ENCODE measurements at places on chromosomes 6 and 20.

DNA sequence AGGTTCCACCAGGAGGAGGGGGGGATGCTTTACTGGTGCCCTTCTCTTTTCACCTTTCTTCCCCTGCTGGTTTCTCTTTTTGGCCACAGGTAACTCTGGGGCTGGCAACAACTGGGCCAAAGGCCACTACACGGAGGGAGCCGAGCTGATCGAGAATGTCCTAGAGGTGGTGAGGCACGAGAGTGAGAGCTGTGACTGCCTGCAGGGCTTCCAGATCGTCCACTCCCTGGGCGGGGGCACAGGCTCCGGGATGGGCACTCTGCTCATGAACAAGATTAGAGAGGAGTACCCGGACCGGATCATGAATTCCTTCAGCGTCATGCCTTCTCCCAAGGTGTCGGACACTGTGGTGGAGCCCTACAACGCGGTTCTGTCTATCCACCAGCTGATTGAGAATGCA, 4.4 kb downstream of the TUBB1 start:
- DNase-seq, result no peak

DNA sequence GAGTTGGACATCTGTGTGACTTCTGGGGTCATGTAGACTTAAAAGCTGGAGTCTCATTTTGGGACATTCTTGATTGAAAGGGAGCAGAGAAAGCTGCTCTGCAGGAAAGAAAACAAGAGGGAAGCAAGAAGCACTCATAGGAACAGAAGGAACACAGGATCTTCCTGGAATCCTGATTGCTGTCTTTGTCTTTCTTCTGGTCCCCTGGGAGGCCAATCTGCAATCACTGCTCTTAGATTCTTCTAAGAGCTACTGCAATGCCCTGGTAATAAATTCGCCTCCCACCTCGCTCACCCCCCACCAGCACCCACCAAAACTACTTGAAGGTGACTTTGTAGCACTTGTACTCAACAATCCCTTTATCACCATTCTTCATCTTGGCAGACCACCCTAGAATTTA, 51.8 kb downstream of the SLC35B3 start:
- no peak for DNase-seq

DNA sequence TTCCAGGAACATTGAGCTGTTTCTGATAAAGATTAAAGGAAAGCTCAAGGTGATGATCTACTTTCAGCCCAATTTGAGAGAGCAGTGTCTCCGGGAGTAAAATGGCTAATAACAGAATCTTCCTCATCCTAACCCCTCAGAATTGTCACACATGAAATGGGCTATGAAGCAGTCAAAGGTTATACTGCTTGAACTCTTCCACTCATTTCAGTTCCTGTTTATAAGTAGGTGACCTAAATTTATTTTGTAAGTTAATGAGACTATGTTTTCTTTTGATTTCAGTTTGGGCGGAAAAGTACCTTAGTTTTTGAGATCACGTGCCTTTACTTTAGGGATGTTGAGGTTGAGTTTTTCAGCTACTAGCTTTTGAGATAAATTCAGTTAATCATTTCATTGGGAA, 47.2 kb downstream of the QKI start:
- no peak for DNase-seq

GRCh38 chr6:109356237-109356636, 26.0 kb downstream of the CD164 start:
- no peak for DNase-seq

- no peak for DNase-seq
These were observed 21.8 kb downstream of the SAYSD1 start for GRCh38 chr6:39093149-39093708.

GRCh38 chr6:150403458-150404246, 34.8 kb downstream of the IYD start:
- DNase-seq, result no peak

DNA sequence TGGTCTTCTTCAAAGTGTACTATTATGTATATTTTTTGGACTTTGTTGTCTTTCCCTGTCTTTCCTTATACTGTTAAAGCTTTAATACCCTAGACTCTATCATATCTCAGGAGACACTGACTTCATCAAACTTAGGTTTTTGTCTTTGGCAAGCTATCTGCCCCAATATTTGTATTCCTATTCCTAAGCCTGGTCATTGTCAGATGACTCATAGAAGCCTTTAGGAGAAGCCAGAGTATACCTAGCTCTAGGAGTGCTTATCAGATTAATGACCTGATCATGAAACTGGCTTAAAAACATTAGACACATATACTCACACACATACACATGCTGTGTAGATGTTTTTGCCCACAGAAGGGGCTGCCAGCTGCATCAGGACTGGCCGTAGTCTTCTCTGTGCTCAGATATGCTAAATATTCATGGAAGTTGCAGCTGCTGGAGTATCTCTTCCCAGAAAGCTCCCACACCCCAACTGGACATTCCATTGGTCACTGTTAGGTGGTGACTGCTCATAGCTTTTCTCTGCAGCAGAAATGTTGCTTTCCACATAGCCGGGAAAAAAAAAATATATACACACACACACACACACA, 102.0 kb downstream of the ANKS1A start:
- no peak for DNase-seq

DNA sequence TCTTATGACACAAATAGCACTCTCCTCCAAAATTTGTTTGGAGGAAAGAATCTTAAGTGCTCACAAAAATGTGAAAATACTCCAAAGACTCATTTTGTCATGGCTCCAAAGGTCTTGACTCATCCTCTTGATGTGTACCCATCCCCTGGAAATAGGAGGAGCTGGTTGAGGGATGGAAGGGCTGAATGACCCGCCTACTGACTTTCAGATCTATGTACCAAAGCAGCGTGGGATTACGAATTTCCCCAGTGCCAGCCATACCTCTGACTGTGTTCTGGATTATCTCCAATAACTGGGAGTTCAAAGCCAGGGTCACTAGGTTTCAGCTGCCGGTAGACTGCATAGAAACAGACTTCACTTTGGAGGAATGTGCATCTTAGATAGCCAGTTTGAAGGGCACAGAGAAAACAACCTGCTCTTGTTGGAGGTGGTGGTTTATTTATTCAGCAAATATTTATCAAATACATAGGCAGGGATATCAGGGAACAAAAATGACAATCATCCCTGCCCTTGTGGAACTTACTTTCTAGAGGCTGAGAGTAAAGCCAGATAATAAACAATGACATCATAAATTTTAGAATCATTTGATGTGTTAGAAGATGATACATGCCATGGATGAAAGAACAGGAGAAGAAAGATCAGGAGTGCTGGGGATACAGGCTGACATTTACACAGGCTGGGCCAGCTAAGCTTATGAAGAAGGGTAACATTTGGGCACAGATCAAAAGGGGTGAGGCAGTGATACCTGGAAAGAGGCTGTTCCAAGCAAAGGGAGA, 246.6 kb downstream of the TBXT start:
- no peak for DNase-seq

GRCh38 chr20:19691125-19691524, 66.9 kb upstream of the RIN2 start:
- no peak for DNase-seq

DNA sequence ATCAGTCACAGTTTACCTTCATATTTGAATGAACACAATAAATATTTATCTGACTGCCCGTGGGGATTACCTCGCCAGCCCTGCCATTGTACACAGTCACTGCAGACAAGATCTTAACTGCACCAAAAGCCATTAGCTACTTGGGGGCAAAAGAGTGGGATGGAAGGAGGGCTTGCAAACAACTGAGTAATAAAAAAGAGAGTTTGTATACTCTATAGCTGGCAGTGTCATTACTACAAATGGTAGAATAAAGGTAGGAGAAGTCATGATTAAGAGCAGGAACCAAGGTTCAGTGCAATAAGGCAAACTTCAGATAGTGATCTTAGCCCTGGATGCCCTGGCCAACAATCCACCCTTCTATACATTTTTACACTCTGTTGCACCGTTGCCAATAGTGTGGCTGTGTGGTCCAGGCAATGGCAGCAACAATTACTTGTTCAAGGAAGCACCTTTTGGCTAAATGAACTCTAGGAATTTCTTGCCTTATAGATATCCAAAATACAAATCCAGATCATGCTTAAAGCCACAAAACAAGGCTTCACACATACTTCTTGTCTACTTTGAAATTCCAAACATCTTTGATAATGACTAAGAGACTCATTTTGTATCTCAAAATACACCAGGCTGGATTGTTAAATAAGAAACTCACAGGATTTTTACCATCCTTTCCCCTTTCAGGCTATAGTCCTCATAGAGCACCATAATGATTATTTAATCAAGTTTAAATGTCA, 955.4 kb upstream of the ADGRB3 start:
- no peak for DNase-seq

DNA sequence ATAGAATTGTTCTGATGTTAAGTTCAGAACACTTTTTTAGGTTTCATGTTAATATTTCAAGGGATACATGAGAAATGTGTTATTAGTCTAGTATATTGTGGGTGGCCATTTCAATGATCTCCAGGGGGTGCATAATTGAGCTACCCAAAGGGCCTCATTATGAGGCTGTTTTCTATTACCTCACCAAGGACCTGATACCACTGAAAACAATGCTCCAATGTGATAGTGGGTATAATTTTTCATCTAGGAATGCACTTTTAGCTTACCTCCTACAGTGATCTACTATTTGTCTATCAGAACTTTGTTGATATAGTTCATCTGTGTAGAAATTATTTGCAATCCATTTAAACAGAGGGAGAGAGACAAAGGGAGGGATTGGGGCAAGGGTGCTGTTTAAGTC, 106.8 kb upstream of the HS3ST5 start:
- no peak for DNase-seq

DNA sequence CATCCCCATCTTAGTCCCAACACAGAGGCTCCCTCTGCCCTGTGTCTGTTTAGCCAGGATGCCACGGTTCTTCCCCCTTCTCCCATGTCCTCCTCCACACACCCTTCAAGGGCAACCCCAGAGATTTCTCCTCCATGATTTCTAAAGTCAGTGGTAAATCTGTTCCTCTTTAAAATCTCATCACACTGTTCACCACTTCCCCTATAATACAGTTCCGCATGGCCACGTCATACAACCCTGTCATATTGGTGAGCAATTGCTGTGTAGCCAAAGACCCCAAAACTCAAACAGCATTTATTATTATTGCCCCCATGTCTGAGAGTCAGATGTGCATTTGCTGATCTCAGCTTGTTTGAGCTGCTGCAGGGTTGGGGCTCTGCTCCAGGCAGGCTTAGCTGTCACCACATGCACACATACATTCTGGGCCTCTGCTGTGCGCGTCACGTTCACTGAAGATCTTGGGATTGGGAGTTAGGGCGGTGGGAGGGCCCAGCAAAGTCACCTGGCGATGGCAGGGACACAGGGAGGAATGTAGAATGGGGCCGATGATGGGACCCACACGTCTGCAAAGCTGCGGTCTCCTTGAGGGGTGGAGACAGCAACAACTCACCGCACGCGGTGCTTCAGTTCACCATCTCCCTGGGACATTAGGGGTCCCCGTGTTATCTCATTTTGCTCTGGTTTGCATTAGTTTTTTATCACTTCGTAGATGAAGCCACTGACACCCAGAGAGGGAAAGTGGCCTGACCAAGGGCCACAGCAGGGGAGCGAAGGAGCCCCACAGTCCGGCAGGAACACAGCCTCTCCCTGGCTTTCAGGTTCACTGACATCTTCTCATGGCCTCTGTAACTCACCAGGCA, 36.9 kb upstream of the CD93 start:
- no peak for DNase-seq

- no peak for DNase-seq
These were observed 1.5 kb downstream of the TBCC start for GRCh38 chr6:42744351-42744893.

GRCh38 chr6:6412221-6412620, 91.8 kb upstream of the F13A1 start:
- DNase-seq, result no peak

GRCh38 chr6:12263403-12263802, 26.8 kb upstream of the EDN1 start:
- DNase-seq, result no peak

GRCh38 chr6:2871953-2872352, 30.3 kb upstream of the SERPINB1 start:
- no peak for DNase-seq

DNA sequence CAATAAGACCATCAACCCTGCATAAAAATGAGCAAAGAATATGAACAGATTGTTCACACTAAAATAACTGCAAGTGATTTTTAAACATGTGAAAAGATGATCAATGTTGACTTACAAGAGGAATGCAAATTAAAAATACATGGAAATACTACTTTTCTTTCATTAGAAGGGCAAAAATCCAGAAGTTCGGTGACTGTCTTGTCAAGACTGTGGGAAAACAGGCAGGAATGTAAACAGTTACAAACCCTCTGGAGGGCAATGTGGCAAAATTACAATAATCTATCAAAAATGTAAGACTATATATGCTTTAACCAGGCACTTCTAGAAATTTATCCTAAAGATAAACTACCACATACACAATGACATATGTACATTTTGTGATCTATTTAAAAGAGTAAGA, 86.7 kb downstream of the TNFAIP3 start:
- no peak for DNase-seq

- no peak for DNase-seq
These were observed 116.5 kb downstream of the LMBRD1 start for GRCh38 chr6:69680302-69680701.

DNA sequence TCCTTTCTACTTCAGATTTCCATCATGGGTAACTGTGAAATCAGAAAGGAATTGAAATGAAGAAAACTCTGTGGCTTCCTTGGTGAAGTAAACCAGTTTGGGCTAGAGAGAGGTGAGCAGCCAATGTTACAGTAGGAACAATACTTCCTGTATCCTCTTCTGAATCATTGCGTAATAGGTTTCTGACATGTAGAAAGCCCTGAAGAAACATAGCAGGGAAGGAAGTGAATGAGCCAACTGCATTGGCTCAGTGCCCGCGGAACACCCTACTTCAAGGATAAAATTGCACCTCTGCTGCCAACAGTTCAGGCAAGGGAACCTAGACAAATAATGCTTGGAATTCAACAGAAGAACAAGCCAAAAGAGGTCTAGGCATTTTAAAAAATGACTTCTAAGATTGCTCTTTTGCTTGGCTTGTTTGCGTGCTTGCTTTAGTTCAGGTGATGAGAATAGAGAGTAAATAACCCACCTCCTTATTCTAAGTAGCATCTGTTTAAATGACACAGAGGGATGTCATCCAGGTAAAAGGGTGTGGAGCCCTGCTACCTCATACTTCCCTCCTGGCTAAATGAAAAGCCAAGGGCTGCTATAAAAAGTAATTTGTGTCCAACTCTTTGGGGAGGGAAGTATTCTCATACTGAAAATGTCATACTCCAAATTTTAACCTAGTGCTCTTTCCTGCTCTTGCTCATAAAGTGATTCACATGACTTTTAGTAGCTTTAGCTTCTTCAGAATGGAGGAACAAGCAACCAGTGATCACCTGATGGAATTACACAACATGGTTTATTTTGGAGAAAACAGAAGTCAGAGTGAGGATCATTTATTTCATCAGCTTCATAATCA, 30.0 kb upstream of the AKIRIN2 start:
- DNase-seq, result no peak

- no peak for DNase-seq
These were observed 76.1 kb upstream of the PRL start for GRCh38 chr6:22372922-22373321.

DNA sequence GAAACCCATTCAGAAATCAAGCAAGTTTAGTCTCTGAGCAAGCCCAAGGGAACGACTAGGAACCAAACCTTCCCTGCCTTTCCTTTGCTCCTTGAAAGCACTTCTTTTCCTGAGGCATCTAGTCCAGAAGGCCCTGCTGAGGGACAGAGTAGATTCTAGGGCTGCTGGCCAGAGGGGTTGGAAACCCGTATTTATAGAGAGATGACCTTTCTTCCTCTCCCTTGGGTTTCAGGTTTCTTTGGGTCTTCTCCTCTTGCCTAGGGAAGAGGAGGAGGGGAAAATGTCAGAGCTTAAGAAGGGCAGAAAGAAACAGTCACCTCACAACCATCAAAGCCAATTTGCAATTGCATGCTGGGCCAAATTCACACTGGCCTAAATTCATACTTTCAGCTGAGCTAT, 5.8 kb downstream of the APOBEC2 start:
- no peak for DNase-seq

- DNase-seq, result no peak
These were observed 88.0 kb upstream of the TULP1 start for GRCh38 chr6:35600659-35601125.

Data from activated T-helper 9 cell treated with anti-CD3 and anti-CD28 coated beads, Interleukin-2, amount 50 U/mL, for 16 hours (primary cell).